ENCODE measurements at places on chromosomes 6 and 20. TPM values are rescaled to one million over a fixed set of nuclear protein-coding genes. Genes with fewer than 3 reads are reported as not detected.

Gene ENPP5
- 0.14 TPM for total RNA-seq

Gene SLC4A11
- 0.36 TPM for total RNA-seq

Gene FILIP1
- total RNA-seq: not detected

DNA sequence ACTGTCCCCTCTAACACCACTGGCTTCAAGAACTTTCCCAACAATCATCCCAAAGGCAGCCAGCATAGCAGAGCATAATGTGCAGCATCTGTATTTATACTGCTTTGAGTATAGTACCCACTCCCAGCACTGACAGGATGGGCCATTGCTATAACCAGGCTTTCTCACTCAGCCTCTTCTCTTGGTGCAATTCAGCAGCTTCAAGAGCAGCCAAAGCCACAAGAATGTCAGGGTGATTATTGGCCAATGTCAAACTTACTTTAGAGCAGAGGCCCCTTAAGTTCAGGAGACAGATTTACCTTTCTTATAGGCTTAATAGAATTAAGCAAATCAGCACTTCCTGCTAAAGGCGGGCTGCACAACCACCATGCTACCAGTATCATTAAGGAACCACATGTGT, 232.4 kb upstream of the RSPO3 start:
- H3K4me3 ChIP-seq: no peak overlapping the region
- H3K36me3 ChIP-seq: no peaks in the 10 kb centered on the region
- H3K27me3 ChIP-seq: no peaks in the 10 kb centered on the region
- H3K27ac ChIP-seq: no peak overlapping the region
- H3K4me1 ChIP-seq: no peaks in the 10 kb centered on the region

- no peaks in the 10 kb centered on the region for H3K27me3 ChIP-seq
- peaks cover 13% of the 10 kb centered on the region for H3K4me1 ChIP-seq
- DNase-seq: peak; percentile 69
- no peak overlapping the region for H3K27ac ChIP-seq
- no peak overlapping the region for H3K4me3 ChIP-seq
Measured at GRCh38 chr6:29702519-29703103, 20.6 kb upstream of the HLA-F start.

DNA sequence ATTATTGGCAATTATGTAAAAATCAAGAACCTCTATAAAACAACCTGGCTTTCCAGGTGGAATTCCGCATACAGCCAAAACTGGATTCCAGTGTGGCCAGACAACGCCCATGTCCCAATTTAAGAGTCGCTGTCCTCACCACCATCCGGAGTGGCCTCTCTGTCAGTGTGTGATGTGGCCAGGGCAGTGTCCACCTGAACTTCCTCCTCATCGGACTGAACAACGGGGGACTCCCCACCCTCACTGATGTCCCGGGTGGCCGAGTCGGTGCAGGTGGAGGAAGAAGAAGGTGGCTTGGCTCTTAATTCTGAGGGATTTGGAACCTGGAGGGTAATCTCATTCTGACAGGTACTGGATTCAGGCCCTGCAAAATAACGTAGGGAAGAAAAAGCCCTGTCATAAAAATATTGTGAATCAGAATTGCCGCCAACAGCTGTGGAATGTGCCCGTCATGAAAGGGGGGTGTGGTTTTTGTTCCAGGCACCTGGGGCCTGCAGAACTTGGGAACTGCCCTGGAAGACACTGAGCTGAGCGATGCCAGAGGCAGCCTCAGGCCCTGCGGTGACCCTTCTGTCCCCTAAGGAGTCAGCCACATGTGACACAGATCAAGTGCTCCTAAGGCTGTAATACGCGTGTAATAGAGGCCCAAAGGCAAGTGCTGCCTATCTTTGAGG, 139.8 kb downstream of the DTNBP1 start:
- H3K4me3 ChIP-seq: peak overlapping the region; percentile 53
- peaks cover 22% of the 10 kb centered on the region for H3K36me3 ChIP-seq
- peak overlapping the region; percentile 88 for H3K27ac ChIP-seq
- H3K4me1 ChIP-seq: peaks cover 50% of the 10 kb centered on the region
- no peaks in the 10 kb centered on the region for H3K27me3 ChIP-seq

DNA sequence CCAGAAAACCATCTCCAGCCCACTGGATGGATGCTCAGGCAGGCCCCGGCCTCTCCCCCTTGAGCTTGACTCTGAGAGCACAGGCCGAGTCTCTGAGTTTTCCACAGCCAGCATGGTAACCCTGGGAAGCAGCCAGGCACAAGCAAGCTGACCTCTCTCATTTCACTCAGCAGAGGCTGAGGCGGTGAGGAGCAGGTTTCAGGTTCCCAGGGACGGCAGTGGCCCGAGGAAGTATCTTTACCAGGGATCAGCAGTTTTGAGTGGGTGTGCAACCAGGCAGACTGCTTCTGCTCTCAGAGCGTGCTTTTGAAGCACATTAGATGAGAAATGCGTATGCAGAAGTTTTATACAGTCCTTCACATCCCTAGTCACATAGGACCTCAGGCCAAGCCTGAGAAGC, 12.6 kb downstream of the HCK start:
- H3K27me3 ChIP-seq: peaks cover 36% of the 10 kb centered on the region
- no peak overlapping the region for H3K4me3 ChIP-seq
- no peaks in the 10 kb centered on the region for H3K36me3 ChIP-seq
- no peak for DNase-seq
- H3K4me1 ChIP-seq: no peaks in the 10 kb centered on the region

- peak overlapping the region; percentile 95 for H3K27ac ChIP-seq
- peak; percentile 69 for DNase-seq
- H3K27me3 ChIP-seq: no peaks in the 10 kb centered on the region
- no peaks in the 10 kb centered on the region for H3K36me3 ChIP-seq
Measured at GRCh38 chr6:42368181-42368580, 83.5 kb downstream of the TRERF1 start.

GRCh38 chr20:48949304-48950170, 28.0 kb downstream of the ARFGEF2 start:
- DNase-seq: no peak
- H3K36me3 ChIP-seq: peaks cover 18% of the 10 kb centered on the region
- no peak overlapping the region for H3K27ac ChIP-seq
- H3K4me1 ChIP-seq: no peaks in the 10 kb centered on the region

DNA sequence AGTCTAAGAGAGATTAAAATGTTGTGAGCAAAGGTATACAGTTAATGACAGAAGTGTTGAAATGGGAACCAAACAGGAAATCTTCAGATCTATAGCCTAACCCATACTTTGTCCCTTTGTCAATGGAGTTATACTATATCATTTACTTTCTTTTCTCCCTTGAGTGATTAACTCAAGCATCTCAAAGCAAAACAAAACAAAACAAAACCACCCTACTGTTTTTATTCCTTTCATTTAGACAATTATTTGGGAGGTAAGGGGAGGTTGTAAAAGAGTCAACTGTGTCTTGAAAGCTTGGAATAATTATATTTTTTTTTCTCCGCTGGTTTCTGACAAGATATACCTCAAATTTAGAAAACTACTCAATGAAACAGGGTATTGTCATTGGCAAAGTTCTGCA, 139.8 kb upstream of the HMGN3 start:
- H3K4me3 ChIP-seq: no peak overlapping the region
- no peaks in the 10 kb centered on the region for H3K36me3 ChIP-seq
- no peak overlapping the region for H3K27ac ChIP-seq
- H3K27me3 ChIP-seq: no peaks in the 10 kb centered on the region

DNA sequence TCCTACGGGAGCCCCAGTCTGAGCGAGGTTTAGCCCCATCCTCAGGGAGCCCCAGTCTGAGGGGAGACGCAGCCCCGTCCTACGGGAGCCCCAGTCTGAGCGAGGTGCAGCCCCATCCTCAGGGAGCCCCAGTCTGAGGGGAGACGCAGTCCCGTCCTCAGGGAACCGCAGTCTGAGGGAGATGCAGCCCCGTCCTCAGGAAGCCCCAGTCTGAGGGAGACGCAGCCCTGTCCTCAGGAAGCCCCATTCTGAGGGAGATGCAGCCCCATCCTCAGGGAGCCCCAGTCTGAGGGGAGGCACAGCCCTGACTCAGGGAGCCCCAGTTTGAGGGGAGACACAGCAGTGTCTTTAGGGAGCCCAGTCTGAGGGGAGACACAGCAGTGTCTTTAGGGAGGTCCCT, 27.9 kb downstream of the VEGFA start:
- H3K36me3 ChIP-seq: no peaks in the 10 kb centered on the region
- peaks cover 3% of the 10 kb centered on the region for H3K27me3 ChIP-seq
- no peak overlapping the region for H3K4me3 ChIP-seq
- no peak overlapping the region for H3K27ac ChIP-seq

DNA sequence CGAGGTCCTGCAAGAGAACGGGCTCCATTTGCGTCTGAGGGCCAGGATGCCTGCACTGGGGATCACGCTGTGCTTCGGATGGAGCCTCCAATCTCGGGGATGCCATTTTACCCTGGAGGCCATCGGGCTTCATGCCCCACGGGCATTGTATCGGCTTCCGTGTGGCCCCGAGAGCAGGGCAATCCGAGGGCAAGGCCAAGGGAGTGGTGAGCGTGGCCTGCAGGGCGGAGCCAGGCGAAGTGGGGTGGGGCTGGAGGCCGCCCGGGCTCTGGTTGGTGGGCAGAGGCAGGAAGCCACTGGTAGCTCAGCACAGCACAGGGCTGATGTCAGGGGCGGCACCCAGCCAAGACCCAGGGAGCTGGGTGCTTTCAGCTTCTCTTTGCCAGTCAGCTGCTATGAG, 57.5 kb upstream of the BHLHE23 start:
- no peaks in the 10 kb centered on the region for H3K4me1 ChIP-seq
- H3K36me3 ChIP-seq: no peaks in the 10 kb centered on the region
- DNase-seq: peak; percentile 34
- H3K27ac ChIP-seq: no peak overlapping the region

DNA sequence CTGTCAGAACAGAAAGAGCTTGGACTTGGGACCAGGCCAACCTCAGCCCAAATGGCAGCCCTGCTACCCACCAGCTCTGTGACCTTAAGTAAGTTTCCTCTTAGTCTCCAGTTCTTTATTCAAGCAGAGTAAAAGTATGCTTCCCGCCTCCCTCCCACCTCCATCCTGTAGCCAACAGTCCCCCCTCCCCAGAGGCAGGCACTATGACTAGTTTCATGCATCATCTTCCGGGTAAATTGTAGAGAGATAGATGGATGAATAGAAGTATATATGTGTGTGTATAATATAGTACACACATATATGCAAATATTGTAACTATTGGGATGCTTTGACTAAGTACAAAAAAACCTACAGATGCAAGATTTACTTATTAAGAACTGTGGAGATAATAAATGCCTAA, 39.5 kb upstream of the B4GALT5 start:
- H3K4me1 ChIP-seq: peaks cover 11% of the 10 kb centered on the region
- no peaks in the 10 kb centered on the region for H3K36me3 ChIP-seq
- H3K27me3 ChIP-seq: peaks cover 8% of the 10 kb centered on the region

DNA sequence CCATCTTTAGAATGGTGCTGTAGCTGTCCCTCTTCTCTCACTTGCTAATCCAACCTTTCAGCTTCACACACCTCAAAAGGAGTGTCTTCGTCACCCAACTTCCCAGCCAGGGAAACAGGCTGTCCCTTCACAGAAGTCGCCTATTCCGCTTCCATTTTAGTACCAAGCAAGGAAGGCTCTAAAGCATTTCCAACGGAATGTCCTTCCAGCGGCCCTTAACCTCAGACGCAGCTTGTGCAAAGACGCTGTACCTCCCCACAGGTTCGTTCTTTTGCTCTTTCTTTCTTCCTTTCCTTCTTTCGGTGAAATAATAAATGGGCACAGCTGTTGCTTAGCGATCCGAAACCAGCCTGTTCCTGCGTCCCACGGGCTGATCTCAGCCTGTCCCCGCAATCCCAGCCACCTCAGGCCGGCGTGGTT, 1.5 kb downstream of the PTPRT start:
- DNase-seq: no peak
- no peaks in the 10 kb centered on the region for H3K36me3 ChIP-seq
- no peak overlapping the region for H3K4me3 ChIP-seq
- H3K4me1 ChIP-seq: peaks cover 6% of the 10 kb centered on the region
- no peak overlapping the region for H3K27ac ChIP-seq
- H3K27me3 ChIP-seq: peaks cover 28% of the 10 kb centered on the region

GRCh38 chr6:170149681-170150589, 140.9 kb downstream of the DLL1 start:
- peaks cover 2% of the 10 kb centered on the region for H3K36me3 ChIP-seq
- H3K27ac ChIP-seq: peak overlapping the region; percentile 31
- DNase-seq: peak; percentile 49
- H3K4me3 ChIP-seq: no peak overlapping the region

DNA sequence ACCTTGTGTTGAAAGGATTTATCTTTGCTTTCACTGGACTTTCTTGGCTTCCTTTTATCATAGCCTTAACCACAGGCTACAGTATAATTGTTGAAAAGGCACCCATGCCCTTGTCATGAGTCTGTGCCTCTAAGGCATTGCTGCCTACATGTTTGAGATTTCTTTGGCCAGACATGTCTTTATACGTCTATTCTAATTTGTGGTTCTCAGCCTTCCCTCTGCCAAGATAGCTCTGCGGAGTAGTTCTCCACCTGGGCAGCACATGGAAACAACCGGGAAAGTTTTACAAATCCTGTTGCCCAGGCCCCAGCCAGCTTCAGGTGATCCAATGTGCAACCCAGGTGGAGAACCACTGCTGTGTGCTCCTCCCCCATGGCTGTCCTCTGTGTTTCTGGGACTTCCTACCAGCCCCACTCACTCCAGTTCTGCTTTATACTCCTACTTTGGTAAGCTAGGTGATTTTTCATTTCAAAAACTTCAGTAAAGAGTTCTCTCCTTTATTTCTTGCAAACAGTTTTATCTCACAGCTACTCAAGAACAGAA, 159.6 kb upstream of the MYLIP start:
- peaks cover 6% of the 10 kb centered on the region for H3K36me3 ChIP-seq
- no peak overlapping the region for H3K27ac ChIP-seq
- H3K4me3 ChIP-seq: no peak overlapping the region
- H3K4me1 ChIP-seq: no peaks in the 10 kb centered on the region
- no peak for DNase-seq
- no peaks in the 10 kb centered on the region for H3K27me3 ChIP-seq

DNA sequence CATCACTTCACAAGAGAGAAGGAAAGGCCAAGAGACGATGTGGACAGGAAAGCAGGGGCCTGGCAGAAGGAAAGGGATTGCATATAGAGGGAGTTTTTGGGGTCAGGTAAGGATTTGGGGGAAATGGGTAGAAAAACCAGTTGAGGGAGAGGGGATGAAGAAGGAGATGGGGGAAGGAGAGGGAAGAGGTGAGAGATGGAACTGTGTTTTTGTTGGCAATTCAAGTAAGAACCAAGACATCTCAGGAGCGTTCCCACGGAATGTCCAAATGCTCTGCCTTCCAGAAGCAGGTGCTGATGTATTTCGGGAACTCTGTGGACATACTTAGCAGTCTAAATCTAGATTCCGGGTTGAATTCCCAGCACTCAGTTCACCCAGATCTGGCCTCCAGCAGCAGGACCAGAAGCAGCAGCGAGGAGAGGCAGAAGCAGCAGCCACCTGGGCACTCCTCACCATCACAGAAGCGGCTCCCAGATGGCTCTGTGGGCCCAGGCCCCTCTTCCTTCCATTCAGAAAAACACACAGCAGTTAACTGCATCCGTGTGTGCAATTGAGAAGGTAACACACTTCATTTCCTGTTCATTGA, 88.8 kb downstream of the DZANK1 start:
- no peaks in the 10 kb centered on the region for H3K36me3 ChIP-seq
- no peaks in the 10 kb centered on the region for H3K4me1 ChIP-seq
- H3K4me3 ChIP-seq: no peak overlapping the region
- no peak for DNase-seq

All from natural killer cell treated with Interleukin-12 subunit alpha and Interleukin-12 subunit beta and Interleukin-15 and Interleukin-18, amount 100 ng/mL, for 72 hours (primary cell).